ENCODE measurements at places on chromosomes 7 and 10.

DNA sequence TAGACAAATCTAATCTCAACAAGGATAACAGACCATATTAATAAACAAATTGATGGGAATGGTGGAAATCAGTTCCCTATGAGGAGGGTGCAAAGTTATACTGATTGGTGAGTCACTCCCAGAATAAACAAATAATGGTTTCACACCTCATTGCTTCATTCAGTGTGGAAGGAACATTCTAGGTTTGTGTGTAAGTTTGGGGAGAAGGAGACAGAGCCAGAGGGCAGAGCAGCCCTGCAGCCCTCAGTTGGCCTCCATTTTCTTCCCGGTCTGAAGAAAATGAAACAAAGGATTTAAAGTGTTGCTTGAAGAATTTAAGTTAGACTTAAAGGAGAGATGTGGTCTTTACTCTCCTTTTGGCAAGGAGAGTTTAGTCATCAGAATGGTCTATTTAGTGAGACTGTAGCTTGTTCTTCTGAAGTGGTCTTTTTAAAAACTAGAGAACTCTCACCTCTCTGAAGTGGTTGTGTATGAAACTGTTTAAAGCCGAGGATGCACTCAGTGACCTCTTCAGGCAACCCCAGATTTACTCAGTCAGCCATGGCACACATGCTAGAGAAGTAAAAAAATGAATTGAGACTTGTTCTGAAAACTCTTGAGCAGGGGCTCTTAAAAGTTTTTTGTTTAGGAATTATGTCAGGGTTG lies 27.2 kb downstream of the IKZF1 start:
- DNase-seq: no peak

DNA sequence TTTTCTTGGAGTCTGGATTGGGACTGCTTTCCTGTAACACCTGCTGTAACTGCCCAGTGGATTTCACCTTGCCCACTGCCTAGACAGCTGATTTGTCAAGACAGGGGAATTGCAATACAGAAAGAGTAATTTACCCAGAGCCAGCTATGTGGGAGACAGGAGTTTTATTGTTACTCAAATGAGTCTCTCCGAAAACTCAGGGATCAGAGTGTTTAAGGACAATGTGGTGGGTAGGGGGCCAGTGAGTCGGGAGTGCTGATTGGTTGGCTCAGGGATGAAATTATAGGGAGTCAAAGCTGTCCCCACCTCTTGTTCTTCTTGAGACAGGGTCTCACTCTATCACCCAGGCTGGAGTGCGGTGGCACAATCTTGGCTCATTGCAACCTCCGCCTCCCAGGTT lies 25.2 kb upstream of the BNIP3 start:
- peak; percentile 54 for DNase-seq

DNA sequence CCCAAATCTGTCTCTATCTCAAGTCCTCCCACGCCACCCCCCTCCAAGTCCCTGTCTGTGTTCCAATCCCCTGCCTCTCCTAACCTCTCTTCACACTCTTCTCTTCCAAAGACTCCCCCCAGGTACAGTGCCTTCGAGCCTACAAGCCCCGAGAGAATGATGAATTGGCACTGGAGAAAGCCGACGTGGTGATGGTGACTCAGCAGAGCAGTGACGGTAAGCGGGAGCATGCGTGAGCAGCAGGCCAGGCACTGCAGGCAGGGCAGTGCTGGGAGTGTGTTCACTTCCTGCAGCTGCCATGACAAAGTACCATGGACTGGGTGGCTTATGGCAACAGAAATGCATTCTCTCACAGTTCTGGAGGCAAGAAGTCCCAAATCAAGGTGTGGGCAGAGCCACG lies 23.4 kb downstream of the ARHGEF5 start:
- no peak for DNase-seq

DNA sequence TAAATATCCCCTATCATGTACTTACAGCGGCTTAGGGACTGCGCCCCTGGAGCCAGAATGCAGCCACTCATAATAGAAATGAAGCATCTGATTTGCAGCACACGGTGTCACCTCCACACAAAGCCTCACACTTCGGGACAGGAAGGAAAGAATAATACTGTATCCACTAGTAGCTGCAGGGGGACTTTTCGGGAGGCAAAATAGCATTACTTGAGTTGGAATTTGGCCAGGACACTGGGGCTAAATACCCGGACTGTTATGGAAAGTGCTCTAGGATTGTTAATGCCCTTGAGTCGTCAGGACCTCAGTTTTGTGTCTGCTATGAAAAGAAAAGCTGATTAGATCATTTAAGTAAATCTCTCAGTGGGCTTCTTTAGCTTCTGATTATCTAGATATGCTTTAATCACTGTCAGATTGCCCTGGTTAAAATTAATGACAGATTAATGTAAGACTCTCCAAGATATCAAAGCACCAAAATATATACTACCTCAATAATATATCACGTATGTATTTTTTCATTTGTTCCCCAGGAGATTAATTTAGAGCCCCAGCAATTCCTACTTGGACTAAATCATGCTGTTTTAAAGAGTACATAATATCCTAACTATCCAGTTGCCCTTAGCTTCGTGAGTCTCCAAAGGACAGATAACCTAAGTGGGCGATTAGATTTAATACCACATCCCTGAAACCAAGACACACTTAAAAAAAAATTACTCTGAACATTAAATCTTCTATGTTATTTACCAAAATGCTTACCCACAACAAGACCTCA lies 173.0 kb upstream of the NEBL start:
- peak; percentile 65 for DNase-seq

- DNase-seq: peak; percentile 63
Measured at GRCh38 chr10:97713826-97714400, 383 bp downstream of the MARVELD1 start.

Measured in NT2/D1 (cell line).